ENCODE measurements at places on chromosomes 11 and 22.

GRCh38 chr22:28232204-28232603 lies 313.1 kb upstream of the PITPNB start:
- DNase-seq = no peak

GRCh38 chr11:123054301-123055065 lies 7.5 kb downstream of the HSPA8 start:
- peak; percentile 45 for DNase-seq

GRCh38 chr11:75562048-75562835 lies at the start of gene SERPINH1:
Gene SERPINH1, plus strand, starts transcription at chr11:75562253. Its CDS starts 4,097 bp downstream, at chr11:75566350.
- peak; percentile 90 for DNase-seq

DNA sequence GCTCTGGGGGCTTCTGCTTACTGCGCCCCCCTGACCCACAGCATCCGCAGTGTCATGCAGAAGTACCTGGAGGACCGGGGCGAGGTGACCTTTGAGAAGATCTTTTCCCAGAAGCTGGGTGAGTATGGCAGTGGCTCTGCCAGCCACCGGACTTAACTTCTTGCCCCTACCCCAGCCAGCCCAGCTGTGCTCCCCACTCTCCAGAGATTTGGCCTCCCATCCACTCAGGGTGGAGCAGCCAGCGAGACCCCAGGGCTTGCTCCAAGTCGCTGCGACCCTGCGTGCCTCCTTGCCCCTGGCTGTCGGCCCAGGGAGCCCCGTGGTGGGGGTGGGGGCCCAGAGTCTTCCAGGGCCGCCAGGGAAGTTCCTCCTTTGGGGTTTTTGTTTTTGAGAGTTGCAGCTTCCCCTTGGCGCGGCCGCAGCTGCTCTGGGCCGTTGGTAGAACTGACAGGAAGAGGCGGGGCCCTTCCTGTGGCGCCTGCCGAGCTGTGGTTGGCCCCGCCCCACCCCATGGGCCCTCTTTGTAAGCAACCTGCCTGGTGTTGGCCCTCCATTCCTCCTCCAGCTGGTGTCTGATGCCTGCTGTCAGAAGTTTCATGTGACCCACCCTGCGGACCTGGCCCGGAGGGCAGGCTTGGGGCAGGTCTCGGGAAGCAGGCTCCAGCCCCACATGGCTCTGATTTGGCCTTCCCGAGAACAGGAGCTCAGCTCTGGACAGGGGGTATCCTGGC lies 11.1 kb downstream of the GRK2 start:
- DNase-seq = peak; percentile 81

- no peak for DNase-seq
Measured at GRCh38 chr11:57275582-57275981, 38.5 kb upstream of the APLNR start.

DNA sequence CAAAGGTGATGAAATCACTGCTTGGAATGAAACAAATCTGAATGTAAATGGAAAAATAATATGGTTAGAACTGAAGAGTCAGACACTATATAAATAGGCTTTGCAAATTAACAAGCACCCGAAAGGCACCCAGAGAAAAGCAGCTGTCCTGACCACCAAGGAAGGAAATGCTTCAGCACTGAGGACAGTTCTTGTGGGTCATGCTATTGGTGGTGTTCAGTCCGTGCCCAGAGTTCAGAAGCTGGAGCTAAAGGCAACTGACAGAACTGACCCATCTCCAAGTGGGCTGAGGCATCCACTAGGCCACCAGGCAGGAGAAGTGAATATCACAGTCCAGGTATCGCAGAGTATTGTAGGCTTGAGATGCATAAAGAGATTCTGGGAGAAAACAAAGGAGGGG lies 208.9 kb downstream of the OPCML start:
- no peak for DNase-seq

DNA sequence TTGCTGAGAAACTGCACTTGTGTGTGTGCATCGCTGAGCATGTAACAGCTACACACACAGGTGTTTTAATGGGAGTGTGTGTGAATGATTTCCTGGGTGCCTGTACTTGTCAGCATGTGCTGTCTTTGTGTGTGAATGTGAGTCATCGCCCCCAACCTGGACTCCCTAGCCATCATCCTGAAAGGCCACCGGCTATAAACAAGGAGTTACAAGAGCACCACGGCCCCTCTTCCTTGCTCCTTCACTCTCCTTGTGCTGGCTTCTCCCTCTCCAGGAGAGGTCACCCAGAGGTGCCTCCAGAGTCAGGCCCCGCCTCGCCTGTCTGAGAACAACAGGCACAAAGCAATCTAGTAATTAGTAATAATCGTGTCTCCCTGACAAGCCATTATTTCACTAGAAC lies 419.2 kb downstream of the BUD13 start:
- DNase-seq = no peak

DNA sequence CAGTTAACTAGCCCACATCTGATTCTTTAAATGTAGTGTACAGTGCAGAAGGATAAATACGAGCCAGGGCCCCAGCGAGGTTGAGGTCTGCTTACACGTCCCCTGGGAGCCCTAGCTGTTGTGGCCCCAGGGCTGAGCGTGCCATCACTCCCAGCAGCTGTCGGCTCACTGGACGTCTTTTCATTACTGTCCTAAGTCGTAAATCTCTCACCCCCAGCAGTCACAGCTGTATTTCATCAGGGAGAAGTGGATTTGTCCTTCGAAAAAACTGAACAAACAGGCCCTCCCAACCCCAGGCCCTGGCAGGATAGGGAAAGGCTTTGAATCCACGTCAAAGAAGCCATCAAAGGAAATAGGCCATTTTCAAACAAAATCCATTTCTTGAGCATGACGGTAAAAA lies 110.4 kb upstream of the CSNK2A3 start:
- no peak for DNase-seq

DNA sequence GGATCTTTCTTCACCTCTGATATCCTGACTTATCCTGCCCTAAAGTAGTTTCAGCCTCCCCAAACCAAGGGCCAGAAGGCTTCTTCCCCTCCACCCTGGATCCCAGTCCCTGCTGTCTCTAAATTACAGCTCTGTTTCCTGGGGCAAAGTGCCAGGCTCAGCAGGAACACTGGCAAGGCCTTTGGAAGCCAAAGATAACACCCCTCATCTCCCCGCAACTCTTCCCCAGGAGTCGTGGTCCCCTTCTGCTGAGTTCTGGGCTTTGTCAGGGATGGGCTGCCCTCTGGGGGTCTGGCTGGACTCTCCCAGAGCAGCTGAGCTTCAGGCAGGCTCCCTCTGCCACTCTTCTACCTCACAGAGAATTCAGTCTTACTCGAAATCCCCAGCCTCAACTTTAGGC lies 53.8 kb upstream of the AMPD3 start:
- DNase-seq = no peak

DNA sequence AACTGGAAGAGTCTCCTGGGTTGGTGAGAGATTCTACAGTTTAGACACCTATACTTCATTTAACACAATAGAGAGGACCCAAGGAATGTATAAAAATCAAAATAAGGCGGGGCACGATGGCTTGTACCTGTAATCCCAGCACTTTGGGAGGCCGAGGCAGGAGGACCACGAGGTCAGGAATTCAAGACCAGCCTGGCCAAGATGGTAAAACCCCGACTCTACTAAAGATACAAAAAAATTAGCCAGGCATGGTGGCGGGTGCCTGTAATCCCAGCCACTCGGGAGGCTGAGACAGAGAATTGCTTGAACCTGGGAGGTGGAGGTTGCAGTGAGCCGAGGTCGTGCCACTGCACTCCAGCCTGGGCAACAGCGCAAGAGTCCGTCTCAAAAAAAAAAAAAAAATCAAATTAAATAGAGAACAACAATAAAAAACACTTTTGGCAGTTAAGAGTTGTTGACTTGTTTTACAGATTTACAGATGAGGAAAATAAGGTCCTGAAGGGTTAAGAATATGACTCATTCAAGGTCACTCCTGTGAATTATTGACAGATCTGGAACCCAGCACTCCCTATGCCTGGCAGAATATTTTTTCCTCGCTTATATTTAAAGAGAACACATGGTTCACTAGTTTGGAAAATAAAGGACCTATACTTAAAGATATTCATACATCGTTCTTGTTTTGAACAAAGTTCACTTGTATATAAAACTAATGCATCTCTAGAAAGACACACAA lies 5.2 kb downstream of the LGR4 start:
- DNase-seq = no peak

- peak; percentile 94 for DNase-seq
Measured at GRCh38 chr11:65290448-65291165, 24.1 kb upstream of the CDC42EP2 start.

DNA sequence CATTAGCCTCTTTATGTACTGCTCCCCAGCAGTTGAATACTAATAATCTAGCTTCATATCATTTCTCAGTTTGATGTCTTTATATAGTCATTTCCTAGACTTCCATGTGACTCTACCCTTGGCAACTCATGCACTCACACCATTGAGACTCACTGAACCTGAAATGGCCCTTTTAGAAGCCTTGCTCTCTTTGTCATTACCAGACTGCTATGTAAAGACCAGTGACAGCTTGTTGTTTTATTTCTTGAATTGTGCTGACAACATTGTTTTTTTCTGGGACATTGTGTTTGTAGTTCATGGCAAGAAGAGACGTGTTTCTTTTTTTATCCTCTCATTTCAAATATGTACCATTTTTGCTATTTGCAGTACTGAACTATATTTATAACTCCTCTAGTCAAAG lies 256.5 kb downstream of the CNTN5 start:
- DNase-seq = no peak

DNA sequence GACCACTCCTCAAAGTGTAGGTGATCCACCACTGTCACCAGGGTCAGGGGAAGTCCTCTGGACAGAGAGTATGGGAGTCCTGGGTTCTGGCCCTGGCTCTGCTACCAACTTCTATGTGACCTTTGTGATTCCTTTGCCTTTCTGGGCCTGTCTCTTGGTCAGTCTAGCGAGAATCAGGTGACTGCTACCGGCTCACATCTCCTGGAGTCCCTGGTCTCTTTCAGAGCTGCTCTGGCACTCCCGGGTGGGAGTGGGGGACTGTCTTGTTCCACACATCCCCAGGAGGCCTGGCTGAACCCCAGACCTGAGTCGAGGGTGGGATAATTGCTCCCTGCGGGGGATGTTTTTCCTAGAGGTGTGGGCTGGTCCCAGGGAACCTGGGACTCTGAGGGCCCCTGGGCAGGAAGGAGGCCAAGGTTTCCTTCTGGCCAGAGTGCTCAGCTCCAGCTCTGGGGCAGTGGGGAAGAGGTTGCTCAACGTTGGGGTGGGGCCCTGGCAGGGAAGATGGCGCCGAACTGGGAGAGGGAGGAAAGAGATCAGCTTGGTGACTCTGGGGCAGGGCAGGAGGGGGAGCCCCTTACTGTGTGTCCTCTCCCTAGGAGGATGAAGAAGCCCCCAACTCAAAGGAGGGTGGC lies 2.1 kb downstream of the SOX10 start:
- no peak for DNase-seq

DNA sequence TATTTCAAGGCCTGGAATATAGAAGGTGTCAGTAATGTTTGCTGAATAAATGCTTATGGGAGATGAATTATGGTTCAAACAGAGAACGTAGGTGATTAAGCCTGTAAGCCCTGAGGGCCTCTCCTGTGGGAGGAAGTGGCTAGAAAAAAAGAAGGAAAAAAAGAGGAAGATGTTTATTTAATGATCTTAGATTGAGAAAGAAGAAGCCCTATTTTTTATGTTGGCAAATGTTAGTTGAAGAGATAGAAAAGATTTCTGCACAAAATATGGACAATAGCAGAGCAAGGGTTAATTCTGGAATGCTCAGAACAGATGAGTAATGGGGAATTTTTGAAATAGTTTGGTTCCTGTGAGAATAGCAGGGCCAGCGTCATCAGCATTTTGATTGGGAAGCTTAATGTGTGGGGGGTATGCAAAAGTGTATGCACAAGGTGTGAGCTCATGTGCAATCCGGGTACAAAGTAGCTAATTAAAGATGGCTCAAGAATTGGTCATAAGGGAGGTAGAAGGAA lies 95.7 kb downstream of the TEAD1 start:
- DNase-seq = peak; percentile 91

GRCh38 chr11:73367482-73368024 lies 8.6 kb upstream of the RELT start:
- DNase-seq = no peak

GRCh38 chr11:125171974-125172373 lies 7.4 kb downstream of the PKNOX2 start:
- no peak for DNase-seq

DNA sequence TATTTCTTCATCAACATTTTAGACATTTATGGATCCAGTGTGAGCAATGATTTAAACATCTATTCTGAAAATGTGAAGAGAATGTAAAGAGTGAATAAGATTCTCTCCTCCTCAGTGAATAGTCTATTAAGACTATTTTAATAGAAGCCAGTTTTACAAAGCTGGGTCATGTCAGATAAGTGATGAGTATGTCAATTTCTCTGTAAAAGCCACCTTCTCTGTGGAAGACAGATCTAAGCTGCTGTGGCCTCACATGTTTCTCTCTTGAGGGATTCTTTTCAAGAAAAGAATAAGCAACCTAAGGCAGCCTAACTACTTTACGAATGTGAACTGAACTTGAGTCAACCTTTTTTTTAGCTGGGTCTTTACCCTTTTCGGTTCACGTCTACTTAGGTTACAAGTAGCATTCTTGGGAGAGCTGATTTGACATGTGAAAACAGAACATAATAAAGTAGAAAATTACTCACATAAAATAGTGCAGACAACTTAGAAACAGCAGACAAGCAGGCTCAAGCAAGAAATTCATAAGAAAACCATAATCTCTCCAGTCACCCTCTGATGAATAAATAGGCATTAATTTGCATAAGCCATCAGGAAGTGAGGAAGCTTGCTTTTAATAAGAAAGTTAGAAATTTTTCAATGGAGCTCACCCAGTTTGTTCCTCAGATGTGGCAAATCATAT lies 9.9 kb downstream of the CTSC start:
- no peak for DNase-seq

DNA sequence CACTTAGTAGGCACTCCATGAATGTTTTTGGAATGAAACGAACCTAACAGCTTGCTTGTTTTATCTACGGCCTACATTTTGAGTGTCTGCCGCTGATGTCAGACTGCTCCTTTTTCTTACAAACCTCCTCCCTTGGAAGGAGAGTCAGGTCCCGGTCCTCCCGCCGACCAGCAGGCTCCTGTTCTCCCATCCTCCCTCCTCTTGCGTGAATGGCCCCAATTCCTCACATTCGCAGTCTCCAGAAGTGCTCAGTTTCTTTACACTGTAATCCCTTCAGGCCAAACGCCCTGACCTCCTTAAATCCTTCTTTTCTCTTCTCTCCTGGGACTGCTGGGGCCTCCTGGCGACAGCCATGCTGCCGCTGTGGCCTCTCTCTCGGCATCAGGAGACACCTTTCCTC lies 82.6 kb upstream of the CSNK2A3 start:
- DNase-seq = no peak

DNA sequence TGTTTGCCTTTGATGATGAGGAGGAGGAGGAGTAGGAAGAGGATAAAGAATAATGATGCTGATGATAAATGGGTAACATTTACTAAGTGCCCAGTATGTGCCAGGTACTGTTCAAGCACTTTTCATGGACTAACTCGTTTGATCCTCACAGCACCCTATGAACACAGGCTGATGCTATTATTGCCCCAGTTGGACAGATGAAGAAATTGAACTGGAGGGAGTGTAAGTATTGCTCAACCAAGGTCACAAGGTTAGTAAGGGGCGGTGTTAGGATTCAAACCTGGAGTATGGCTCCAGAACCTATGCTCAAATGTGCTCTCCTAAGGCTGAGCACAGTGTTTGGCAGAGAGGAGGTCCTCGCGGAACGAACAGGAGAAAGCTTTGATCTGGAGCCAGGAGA lies 78.6 kb downstream of the SYN3 start:
- no peak for DNase-seq

GRCh38 chr11:6625156-6625831 lies 6.1 kb upstream of the TPP1 start:
- no peak for DNase-seq

Data from A172 (cell line).